Left ventricle myocardium superior (tissue), 1 donor: ENCODE measurements at places on chromosomes 2 and 18. TPM values are rescaled to one million over a fixed set of nuclear protein-coding genes. Genes with fewer than 3 reads are reported as not detected.

- DNase-seq: no peak
Observed at GRCh38 chr18:22060361-22060760, 109.0 kb upstream of the GATA6 start.

DNA sequence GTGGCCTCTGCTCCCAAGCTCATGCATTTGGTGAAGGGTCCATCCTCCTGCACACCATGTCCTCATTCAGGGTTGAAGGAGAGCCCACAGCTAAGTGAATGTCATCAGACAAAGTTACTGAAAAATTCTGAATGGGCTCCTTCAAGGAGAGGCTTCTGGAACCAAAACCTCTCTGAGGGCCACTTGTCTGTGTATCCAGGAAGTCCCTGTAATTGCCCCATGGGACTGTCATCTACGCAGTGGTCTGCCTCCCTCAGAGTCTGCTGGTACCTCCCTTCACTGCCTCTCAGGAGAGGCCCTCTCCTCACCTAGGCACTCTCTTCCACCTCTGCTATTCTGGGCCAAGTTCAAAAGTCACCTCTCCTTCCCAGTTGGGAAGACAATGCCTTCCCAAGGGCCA, 68.0 kb downstream of the SLC4A5 start:
- DNase-seq: no peak

DNA sequence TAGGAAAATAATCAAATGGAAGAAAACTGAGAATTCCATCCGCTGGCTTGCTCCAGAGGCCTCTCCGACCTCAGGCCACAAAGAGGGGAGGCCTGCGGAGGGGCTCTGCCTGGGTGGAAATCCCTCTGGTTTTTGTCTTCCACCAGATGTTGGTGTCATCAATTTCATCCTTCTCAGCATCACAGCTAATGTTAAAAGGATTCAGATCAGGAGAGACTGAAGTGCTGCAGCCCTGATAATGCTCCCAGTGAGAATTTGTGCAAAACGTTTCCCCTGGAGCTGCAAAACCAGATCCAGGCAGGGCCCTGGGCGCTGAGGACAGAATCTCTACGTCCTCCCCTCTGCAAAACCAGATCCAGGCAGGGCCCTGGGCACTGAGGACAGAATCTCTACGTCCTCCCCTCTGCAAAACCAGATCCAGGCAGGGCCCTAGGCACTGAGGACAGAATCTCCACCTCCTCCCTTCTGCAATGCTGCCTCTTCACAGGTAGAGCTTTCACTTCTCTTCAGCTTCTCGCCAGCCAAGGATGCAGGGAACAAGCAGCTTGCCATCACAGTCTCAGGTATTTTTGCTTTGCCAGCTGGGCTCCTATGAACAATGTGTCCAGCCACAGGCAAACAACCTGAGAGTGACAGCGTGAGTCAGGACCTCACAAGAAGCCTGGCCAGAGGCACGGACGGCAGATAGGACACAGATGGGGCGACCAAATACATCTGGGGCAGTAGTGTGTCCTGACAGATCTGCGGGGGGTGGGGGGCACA, 81.2 kb downstream of the TMEM18 start:
- DNase-seq: no peak

- no peak for DNase-seq
Observed at GRCh38 chr2:178514664-178515063, 34.4 kb downstream of the PLEKHA3 start.

GRCh38 chr2:88171966-88172365, 1.8 kb downstream of the THNSL2 start:
- no peak for DNase-seq

DNA sequence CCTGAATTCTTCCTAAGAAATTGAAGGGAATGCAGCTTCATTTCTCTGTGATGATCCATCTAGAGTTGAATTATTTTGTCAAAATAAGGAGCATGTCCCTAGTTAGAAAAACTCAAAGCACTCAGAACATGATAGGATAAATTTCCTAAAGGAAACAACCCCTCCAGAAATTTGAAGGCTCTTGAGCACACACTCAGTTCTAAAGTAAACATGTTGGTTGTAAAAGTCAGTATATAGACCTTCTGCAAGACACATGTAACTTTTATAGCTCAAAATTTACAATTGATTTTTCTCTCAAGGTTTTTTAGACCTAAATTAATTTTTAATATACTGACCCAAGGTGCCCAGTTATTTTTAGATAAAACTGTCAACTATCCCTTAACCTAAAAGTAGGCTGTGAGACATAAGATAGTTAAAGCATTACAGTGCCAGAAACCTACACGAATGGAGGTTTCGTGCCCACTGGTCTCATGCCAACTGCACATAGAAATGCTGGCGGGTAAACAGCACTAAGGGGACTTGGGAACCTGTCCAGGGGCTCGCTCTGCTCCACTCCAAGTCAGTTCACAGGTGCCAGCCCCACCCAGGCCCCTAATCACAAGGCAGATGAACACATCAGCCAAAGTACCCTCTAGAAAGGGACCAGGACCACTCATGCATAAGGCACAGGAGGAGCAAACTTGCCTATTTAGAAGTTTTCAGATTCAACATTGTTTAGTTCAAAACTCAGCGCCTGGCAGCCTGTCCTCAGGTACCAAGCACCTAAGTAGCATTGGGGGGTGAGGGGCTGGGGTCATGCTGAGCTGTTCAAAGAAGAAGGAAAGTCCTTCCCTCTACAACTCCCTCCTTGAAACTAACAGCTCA, 106.5 kb downstream of the SMC6 start:
- DNase-seq: peak; percentile 39

DNA sequence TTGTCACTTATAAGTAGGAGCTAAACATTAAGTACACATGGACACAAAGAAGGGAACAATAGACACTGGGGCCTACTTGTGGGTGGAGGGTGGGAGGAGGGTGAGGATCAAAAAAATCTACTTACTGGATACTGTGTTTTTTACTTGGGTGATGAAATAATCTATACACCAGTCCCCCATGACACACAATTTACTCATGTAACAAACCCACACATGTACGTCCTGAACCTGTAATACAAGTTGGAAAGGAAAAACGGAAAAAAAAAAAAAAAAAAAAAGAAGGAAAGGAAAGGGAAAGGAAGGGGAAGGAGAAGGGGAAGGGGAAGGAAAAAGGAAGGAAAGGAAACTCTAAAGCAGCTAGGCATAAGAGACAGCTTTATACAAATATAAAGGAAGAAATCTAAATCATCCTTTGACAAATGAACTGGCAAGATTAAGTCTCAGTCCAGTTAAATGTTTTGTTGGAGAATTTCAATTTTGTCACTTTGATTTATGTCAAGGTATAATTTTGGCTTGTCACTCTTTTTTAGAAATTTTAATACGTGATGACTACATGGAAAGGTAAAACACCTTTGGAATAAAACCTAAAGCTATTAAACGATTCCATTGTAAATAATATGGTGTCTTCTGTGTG, 169.4 kb upstream of the OTX1 start:
- no peak for DNase-seq

- no peak for DNase-seq
Observed at GRCh38 chr2:20507166-20507692, 60.4 kb downstream of the RHOB start.

- DNase-seq: no peak
Observed at GRCh38 chr2:170044751-170045478, 133.0 kb upstream of the MYO3B start.

- no peak for DNase-seq
Observed at GRCh38 chr18:79724299-79725080, 44.9 kb downstream of the CTDP1 start.

GRCh38 chr18:697800-698199, 14.6 kb downstream of the ENOSF1 start:
- no peak for DNase-seq

- DNase-seq: no peak
Observed at GRCh38 chr2:197813093-197813787, 8.8 kb downstream of the PLCL1 start.

GRCh38 chr2:5657231-5657630, 35.0 kb upstream of the SOX11 start:
- DNase-seq: no peak

- no peak for DNase-seq
Observed at GRCh38 chr2:73564986-73565385, 77.2 kb downstream of the NAT8 start.

DNA sequence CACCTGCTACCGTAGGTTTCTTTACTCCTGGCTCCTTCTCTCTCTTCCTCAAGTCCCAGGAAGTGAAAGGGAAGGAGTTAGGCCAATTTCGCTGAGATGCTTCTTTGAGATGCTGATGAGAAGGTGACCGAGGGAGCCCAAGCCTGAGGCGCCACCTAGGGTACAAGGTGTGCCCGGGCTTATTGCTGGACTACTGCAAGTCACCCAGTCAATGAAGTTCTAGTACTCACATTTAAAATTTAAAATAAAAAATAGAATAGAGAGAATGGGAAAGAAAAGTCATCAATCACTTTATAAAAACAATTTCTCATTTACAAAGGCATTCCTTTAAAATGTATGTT, 45.3 kb downstream of the ACAA2 start:
- DNase-seq: peak; percentile 59

DNA sequence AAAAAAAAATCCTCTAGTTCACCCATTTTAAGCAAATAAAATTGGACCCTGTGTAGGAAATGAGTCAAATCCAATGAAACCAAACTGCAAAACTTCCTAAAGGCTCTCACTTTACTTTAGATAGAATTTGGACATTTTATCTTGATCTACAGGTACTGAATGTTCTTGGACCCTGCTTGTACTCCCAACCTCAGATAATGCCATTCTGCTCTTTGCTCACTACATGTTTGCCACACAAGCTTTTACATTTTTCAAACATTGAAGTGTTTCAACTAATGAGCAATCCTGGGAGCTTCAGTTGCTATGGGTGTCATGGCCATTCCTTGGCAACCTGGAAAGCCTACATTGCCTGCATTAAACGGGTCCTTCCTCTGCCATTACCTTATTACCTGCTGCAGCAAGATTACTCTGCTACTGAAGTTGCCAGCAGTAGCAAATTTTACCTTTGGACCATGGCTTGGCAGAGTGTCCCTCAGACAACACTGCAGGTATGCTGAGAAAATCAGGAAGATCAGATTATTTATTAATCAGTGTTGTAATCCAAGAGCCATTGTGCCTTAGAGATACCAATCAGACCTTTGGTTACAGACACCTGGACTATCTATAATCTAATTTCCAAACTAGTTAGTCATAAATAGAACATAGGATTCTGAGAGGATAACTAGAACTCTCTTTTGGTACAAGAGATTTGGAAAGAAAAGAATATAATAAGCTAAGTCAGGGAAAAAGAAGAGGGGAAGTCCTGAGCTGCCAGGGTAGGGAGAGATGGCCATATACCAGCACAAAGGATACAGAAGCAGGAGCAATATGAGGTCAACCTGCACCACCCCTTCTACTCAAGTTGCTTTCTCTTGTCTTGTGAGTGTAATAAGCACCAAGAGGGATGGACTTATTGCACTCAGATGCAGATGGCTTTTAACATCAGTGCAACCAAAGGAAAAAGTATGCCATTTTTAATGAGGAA, 293.3 kb upstream of the TFPI start:
- DNase-seq: no peak

GRCh38 chr2:29293830-29294438, 178.7 kb downstream of the CLIP4 start:
- DNase-seq: no peak

DNA sequence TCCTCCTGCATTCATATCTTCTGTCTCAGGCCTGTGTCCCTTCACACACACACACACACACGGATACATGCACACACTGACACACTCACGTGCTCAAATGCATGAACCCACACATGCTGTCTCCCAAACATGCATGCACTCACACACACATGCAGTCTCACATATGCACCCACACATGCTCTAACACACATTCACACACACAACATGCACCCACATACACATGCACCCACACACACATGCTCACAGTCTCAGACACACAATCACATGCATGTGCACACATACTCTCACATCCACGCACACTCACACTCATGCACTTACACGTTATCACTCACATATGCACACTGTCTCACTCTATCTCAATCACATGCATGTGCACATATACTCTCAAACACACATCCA, 1.9 kb upstream of the CD226 start:
- no peak for DNase-seq

The SRD5A2 gene
- not detected for total RNA-seq

The SERPINB10 gene
- not detected for total RNA-seq

The NDC80 gene
- 0.50 TPM for total RNA-seq

The HOXD13 gene
- total RNA-seq: not detected

The NFE2L2 gene
- total RNA-seq: 50.6 TPM

The ESPNL gene
- total RNA-seq: not detected

The GLB1L gene
- 2.5 TPM for total RNA-seq
